ENCODE measurements at places on chromosomes 6 and 20.

- DNase-seq, result no peak
Measured at GRCh38 chr6:135145063-135145800, 35.9 kb upstream of the MYB start.

DNA sequence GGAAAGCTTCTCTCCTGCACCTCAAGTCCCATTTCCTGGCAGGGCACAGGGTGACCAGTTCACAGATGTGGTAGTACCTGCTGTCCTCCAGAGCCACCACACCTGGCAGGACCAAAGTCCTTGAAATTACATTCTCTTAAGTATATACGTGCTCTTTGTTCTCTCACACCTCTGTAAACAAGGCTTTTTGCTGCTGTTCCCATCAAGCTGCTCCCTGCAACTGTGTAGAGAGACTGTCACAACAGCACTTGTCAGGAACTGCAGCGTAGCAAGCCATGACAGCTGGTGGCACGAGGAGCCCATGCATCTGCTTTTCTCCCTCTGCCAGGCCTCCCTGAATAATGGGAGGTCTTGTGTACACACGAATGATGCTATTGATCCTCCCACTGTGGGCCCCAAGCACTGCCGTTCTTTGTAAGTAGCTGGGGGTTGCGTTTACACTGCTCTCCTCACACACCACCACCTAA is 431.8 kb downstream of the CD83 start:
- DNase-seq, result no peak

DNA sequence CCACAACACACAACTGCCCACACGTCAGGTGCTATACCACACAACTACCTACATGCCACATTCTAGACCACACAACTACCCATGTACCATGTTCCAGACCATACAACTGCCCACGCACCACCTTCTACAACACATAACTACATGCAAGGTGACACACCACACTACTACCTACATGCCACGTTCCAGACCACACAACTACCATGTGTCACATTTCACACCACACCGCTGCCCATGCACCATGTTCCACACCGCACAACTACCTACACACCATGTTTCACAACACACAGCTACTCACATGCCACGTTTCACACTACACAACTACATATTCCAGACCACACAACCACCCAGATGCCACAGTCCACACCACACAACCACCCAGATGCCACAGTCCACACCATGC is 19.8 kb downstream of the THBS2 start:
- no peak for DNase-seq

- DNase-seq, result no peak
Measured at GRCh38 chr6:40162074-40162473, 227.8 kb upstream of the MOCS1 start.

DNA sequence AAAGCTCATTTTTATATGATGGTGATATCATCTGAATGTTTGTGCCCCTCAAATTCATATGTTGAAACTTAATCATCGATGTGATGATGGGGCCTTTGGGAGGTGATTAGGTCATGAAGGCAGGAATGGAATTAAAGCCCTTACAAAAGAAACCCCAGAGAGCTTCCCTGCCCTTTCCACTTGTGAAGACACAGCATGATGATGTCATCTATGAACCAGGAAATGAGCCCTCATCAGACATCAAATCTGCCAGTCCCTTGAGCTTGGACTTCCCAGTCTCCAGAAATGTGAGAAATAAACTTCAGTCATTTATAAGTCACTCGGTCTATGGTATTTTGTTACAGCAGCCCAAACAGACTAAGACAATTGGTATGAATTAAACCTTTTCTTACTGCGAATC is 153.1 kb downstream of the MYB start:
- DNase-seq, result no peak

DNA sequence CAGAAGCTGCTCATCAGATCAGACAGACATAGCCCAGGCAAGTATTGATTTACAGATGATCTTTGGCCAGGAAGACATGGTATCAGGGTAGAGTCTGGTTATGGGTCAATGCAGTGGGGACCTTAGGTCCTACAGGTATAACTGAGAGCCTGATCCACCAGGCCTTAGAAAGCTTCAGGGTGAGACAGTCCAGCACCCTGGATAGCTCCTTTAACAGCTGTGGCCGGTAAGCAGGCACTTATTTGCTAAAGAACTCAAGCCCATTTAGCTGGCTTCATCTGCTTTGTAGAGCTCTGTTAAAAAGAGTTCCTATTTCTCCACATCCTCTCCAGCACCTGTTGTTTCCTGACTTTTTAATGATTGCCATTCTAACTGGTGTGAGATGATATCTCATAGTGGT is 39.6 kb downstream of the ESR1 start:
- no peak for DNase-seq

DNA sequence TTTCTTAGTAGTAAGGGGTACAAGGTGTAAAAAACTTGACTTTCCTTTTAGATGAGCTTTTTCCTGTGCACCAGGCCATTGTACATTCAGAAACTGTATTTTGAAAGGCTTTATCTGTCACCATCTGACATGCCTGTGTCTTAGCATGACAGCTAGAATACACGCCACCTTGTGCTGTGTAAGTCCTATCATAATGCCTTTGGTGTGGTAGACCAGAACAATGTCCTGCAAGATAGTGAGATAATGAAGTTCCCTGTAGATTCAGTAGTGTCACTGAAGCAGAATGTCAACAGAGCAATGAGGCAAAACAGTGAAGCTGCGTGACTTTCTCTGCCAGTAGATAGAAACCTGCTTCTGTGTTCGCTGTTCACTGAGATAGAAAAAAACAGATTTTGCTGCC is 105.8 kb downstream of the JAG1 start:
- no peak for DNase-seq

DNA sequence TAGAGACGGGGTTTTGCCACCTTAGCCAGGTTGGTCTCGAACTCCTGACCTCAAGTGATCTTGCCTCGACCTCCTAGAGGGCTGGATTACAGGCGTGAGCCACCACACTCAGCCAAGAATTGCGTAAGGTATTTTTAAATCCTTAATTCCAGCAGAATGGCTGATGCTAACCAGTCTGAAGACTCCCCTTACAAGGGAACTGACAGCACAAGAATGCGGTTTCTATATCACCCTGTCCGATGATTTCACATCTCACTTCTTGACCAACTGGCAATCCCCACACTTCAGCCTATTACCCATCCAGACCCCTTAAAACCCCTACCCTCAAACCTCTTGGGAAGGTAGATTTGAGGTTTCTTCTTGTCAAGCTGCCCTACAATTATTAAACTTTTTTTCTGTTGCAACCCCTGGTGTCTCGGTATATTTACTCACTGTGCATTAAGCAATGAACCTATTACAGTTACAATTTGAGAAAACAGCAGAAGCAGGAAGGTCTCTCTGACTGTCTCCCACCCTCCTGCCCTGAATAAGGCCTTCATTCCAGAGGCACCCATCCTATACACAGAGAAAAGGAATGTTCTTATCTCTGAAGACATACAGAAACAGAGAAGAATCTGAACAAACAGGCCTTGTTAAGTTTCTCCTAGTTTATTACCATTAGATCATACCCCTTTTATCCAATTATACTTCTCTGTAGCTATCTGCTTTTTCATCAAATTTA is 164.9 kb downstream of the ARHGAP18 start:
- no peak for DNase-seq

- DNase-seq, result no peak
Measured at GRCh38 chr6:3653528-3654070, 97.9 kb downstream of the PXDC1 start.

DNA sequence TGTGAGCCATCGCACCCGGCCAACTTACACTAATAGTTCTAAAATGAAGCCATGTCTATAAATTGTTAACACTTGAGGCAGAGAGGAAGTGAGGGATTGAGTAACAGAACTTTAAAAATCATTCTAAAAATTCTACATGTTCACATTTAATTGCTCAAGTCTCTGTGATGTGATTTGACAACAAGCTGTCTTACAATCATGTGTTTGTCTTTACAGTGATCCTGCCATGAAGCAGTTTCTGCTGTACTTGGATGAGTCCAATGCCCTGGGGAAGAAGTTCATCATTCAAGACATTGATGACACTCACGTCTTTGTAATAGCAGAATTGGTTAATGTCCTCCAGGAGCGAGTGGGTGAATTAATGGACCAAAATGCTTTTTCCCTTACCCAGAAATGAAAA is 23.6 kb downstream of the GTF2H5 start:
- no peak for DNase-seq

GRCh38 chr20:53901064-53901463 is 169.3 kb downstream of the BCAS1 start:
- DNase-seq, result no peak

GRCh38 chr6:124719913-124720312 is 242.3 kb upstream of the RNF217 start:
- no peak for DNase-seq

- DNase-seq, result no peak
Measured at GRCh38 chr6:116895935-116896334, 18.9 kb downstream of the RFX6 start.

- no peak for DNase-seq
Measured at GRCh38 chr6:110652520-110652919, 162.7 kb downstream of the CDK19 start.

GRCh38 chr6:93676581-93676980 is 257.2 kb upstream of the EPHA7 start:
- no peak for DNase-seq

DNA sequence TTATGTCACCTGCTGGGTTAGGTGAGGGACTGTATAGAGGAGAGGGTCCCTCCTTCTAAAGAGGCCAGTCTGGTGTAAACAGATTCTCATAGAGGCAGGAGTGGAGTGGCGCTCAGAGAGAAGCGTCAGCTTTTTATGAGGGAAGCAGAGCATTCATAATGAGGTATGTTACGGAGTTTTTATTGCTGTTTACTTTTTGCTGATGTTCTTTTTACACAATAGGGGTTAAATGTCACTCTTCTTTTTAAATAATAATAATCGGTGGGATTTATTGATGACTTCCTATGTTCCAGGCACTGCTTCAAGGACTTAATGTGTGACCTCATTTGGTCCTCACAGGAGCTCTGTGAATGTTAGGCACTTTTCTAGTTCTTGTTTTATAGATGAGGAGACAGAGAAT is 79.9 kb downstream of the L3MBTL3 start:
- no peak for DNase-seq

Data from chondrocyte (in vitro differentiated cells).